ENCODE measurements at places on chromosomes 12 and 14. TPM values are rescaled to one million over a fixed set of nuclear protein-coding genes. Genes with fewer than 3 reads are reported as not detected.

The MAP3K9 gene
- under 0.01 TPM for total RNA-seq

The P2RX2 gene
- not detected for total RNA-seq

The MYH6 gene
- total RNA-seq = not detected

The RTN1 gene
- total RNA-seq = 0.93 TPM

The ACOT6 gene
- total RNA-seq = not detected

The ST8SIA1 gene
- total RNA-seq = not detected

The RPL36AL gene
- total RNA-seq = 231 TPM

The PLEKHG7 gene
- total RNA-seq = not detected

The OTX2 gene
- total RNA-seq = not detected

The TAS2R8 gene
- total RNA-seq = not detected

The LHX5 gene
- total RNA-seq = not detected

Measured in thoracic aorta endothelial cell (primary cell).